ENCODE measurements at places on chromosomes 6 and 20.

DNA sequence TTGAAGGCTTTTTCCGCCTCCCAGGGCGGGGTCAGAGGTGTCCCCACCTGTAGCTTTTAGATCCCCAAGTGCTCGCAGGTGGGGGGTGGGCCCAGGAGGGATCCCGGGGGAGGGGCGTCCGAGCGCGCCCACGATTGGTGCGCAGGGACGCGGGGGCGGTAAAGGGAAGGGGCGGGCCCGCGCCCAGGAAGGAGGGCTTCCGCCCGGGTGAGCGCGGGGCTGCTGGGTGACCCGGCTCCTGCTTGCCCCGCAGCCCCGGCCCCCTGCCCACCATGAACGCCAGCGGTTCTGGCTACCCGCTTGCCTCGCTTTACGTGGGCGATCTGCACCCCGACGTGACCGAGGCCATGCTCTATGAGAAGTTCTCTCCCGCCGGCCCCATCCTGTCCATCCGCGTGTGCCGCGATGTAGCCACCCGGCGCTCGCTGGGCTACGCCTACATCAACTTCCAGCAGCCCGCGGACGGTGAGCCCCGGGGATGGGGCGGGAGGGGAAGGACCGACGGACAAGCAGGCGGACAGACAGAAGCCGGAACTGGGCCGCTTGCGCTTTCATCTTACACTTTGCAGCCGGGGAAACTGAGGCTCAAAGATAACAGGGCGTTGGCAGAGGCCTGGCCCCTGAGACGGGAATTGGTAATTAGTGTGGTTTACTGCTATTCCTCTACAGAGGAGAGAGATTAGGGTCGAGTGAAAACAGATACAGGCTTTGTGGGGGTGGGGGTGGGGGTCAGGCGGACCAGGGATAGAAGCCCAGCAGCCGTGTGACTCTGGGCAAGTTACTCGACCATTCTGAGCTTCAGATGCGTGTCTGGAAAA is at the start of gene PABPC1L:
TSS of gene PABPC1L (plus strand) at position 189 of the 818 bp plus-strand sequence. CDS start at position 273, 84 bp downstream.
- peak; percentile 87 for DNase-seq

- peak; percentile 50 for DNase-seq
These were observed 103.5 kb downstream of the LAMP5 start for GRCh38 chr20:9617940-9618339.

- no peak for DNase-seq
These were observed 5.9 kb downstream of the GTF2H5 start for GRCh38 chr6:158174024-158174423.

DNA sequence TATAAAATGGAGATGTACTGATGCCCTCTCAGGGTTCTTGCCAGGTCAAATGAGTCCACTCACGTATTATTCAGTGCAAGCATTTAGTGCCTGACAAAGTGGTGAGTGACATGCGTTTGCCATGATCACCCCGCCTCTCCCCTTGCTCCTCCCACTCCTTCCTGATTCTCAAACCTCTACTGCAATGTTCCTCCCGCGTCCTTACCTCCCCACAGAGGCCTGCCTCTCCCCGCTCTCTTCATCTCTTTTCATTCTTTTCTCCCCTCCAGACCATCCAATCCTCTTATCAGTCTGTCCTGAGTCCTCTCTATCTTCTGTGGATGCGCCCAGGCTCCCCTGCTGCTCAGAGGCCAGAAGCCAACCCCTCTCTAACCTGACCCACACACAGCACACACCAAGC is 40.7 kb downstream of the KCNK5 start:
- no peak for DNase-seq

All from NCI-H510A (cell line).